Right ventricle myocardium inferior (tissue), 1 donor: ENCODE measurements at places on chromosomes 12 and 14. TPM values are rescaled to one million over a fixed set of nuclear protein-coding genes. Genes with fewer than 3 reads are reported as not detected.

RND1 gene
- total RNA-seq = 0.41 TPM

RAD51AP1 gene
- total RNA-seq = 1.5 TPM

- no peak for DNase-seq
These were observed 197.1 kb downstream of the MED13L start for GRCh38 chr12:116080415-116080814.

DNA sequence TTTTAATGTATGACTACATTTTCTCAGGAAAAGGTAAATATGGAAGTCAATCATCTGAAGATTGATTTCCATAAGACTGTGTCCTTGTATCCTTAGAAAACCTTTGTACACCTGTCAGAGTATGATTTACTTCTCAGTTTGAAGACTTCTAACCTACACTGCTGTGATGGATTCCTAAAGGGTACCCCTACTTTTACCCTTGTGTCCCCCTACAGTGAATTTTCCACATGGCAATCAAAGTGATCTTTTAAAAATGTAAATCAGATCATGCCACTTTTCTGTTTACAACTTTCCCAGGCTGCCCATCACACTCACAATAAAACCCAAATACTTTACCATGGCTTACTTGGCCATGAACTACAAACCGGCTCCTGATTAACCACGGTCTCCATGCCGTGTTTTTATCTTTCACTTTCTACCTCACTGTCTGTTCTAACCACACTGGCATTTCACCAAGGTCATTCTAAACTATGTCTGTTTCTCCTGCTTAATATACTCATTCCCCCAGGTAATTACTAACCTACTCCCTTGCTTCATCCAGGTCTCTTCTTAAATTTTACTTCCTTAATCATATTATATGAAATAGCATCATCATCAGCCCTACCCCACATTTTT, 8.1 kb downstream of the DNAI7 start:
- DNase-seq = no peak

DNA sequence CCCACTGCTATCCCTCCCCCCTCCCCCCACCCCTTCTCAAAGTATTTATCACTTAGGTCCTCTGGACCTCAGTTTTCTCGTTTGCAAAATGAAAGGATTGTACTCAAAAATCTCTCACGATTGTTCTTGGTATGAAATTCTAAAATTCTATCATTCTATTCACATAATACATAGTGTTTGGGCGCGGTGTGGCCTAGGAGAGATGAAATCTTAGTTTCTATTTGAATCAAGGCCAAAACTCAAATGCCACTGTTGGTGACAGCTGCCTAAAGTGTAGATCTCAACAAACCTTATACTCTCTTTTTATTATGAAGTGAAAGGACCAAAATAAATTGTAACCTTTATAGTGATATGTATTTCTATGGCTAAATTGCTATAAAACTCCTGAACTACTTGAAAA, 23.7 kb upstream of the YAF2 start:
- DNase-seq = no peak

DNA sequence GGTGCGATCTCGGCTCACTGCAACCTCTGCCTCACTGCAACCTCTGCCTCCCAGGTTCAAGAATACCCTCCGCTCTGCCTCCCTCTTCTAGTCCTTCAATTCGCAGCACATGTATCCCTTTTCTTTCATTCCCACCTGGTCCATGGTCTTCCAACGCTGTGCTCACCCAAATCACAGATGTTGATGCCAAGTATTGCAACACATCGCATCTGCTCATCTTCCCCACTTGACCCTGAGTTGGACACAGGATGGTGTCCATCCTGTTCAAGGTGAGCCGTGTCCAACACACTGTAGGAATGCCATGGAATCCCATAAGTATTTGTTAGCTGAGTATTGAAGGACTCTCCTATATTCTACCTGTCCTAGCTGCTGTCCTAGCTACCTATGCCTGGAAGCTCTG, 50.6 kb upstream of the ETV6 start:
- DNase-seq = no peak

DNA sequence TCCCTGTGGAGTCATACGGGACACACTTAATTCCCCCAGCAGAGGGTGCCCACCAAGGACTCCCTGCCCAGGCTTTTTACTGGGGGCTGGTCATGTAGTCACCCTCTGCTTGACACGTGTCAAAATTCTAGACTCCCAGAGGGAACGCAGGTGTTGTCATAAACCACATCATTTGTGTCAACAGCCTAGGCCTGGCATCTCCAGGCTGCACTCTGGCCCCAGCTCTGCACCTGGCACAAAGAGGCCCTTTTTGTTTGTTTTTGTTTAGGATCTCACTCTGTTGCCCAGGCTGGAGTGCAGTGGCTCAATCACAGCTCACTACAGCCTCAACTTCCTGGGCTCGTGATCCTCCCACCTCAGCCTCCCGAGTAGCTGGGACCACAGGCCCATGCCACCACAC, 21.1 kb downstream of the BRI3BP start:
- DNase-seq = no peak
